Endothelial cell of umbilical vein (primary cell): ENCODE measurements at places on chromosomes 13 and 19. TPM values are rescaled to one million over a fixed set of nuclear protein-coding genes. Genes with fewer than 3 reads are reported as not detected.

GRCh38 chr13:78085434-78086225, 167.0 kb upstream of the EDNRB start:
- no peak for DNase-seq

The NTF4 gene
- not detected in 2 replicates for total RNA-seq

The ZNF85 gene
- total RNA-seq = 9.2 and 9.5 TPM in 2 replicates

DNA sequence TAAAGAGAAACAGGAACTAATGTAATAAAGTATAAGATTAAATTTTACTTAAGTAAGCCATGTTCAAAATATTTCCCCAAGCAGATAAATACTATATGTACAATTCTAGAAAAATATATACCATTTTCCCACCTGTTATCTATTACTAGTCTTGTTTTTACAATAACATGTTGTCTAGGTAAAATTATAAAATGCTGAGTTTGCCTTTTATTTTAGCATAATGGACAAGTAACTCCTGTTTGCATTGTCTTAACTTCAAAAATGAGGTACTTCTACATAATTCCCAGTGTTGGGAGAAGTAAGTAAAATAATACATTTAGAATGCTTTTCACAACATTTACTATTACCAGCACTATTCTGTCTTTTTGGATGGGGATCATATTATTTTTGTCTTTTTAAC, 800.5 kb downstream of the SLITRK6 start:
- no peak for DNase-seq

The ZNF558 gene
- total RNA-seq = 0.76 and 4.2 TPM in 2 replicates

DNA sequence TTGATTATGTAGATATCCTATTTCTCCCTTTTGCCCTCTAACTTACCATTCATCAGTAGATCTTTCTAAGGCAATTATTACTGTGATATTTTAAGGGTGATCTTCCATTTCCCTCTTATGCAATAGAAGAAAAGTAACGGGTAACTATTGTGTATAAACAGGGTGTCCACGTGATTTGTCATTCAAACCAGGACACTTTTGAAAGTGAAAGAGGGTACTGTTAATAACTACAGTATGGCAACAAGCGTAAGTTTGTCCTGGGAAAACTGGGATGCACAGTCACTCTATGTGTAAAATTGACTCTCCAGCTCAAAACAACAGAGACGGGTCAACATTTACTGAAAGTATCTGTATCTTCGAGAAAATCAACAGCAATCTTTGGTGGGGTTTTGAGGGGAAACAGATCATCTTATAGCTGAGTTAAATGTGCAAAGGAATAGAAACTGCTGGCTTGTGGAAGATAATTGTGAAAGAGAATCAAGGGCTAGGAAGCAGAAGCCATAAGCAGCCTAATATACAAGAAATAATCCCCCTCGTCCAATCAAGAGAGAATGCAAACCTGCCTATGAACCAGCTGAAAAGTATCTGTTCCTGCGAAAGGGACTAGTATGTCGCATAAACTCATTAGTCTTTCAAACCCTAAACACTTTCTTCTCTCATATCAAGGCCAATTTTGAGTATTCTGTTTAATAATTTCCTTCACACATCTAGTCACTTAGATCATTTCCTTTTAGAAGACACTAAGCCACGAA, 126.7 kb downstream of the FOXO1 start:
- no peak for DNase-seq

The TEX101 gene
- not detected in 2 replicates for total RNA-seq

The URAD gene
- not detected in 2 replicates for total RNA-seq

GRCh38 chr19:30132343-30133075, 190.5 kb downstream of the URI1 start:
- DNase-seq = no peak

- DNase-seq = peak; percentile 90
Measured at GRCh38 chr19:7534531-7535046, 928 bp upstream of the PNPLA6 start.

DNA sequence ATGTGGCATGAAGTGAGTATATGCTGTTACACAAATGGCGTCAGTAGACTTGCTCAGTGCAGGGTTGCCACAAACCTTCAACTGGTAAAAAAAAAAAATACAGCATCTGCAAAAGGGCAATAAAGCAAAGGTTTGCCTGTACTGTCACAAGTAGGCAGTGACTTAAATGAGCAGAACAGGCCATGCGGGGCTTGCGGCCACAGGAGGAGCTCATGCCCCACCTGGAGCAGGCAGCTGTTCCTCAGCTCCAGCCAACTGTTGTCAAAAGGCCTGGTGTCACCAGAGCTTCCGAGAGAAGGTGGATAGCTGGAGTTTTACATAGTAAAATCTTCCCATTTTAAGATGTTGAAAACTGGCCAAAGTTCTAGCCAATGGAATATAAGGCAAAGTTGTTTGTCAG, 7.7 kb downstream of the ATP7B start:
- DNase-seq = no peak

- no peak for DNase-seq
Measured at GRCh38 chr13:104796581-104796980, 1730.4 kb upstream of the SLC10A2 start.

DNA sequence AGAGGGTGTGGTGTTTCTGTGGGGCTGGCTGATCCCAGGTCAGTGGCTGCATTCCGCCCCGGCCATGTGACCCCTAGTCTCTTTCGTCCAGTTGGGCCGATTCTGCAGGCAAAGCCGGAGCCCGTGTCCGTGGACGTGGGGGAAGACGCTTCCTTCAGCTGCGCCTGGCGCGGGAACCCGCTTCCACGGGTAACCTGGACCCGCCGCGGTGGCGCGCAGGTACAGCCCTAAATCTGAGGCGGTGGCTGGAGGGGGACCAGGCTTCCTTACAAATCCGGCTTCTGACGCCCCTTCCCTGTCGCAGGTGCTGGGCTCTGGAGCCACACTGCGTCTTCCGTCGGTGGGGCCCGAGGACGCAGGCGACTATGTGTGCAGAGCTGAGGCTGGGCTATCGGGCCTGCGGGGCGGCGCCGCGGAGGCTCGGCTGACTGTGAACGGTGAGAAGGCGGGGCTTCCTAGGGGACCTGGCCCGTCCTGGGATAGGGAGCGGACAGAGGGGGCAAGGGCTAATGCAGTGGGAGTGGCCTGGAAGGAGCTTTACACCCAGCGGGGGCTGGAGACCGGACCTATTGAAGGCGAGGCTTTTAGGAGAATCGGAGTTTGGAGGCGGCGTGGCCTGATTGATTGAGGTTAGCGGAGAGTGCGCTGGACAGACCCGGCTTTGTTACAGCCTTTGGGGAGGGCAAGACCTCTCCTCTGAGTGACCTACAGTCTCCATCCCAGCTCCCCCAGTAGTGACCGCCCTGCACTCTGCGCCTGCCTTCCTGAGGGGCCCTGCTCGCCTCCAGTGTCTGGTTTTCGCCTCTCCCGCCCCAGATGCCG, 4.3 kb downstream of the KIRREL2 start:
- DNase-seq = no peak

GRCh38 chr13:81051873-81052272, 710.9 kb upstream of the SPRY2 start:
- DNase-seq = peak; percentile 9

The ZNF486 gene
- total RNA-seq = 5.4 and 8.4 TPM in 2 replicates

DNA sequence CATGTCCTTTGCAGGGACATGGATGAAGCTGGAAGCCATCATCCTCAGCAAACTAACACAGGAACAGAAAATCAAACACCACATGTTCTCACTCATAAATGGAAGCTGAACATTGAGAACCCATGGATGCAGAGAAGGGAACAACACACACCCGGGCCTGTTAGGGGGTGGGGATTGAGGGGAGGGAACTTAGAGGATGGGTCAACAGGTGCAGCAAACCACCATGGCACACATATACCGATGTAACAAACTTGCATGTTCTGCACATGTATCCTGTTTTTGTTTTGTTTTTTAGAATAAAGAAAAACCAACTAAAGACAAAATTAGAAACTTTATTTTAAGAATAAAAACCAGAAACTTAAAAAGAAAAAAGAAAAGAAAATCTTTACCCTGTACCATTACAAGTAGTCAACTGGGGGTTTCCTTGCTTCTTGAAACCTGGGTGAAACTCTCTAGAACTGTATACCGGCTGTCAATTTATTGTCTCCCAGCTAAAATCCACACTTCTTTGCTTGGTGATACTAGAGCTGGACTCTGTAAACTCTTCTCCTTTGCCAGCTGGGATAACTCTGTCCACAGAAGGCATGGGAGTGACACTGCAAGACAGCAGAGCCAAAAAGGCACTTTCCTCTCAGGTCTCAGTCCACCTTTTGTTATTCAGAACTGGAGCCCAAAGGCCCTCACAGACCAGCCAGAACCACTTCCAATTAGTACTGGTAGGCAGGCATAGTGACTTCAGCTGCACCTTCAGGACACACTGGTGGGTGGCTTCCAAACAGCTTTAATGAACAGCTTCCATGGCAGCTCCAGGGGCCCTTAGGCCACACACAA, 9.0 kb downstream of the MICU2 start:
- DNase-seq = no peak

The NCAN gene
- total RNA-seq = not detected in 2 replicates

- peak; percentile 45 for DNase-seq
Measured at GRCh38 chr19:44552324-44552723, 22.8 kb upstream of the CEACAM20 start.

DNA sequence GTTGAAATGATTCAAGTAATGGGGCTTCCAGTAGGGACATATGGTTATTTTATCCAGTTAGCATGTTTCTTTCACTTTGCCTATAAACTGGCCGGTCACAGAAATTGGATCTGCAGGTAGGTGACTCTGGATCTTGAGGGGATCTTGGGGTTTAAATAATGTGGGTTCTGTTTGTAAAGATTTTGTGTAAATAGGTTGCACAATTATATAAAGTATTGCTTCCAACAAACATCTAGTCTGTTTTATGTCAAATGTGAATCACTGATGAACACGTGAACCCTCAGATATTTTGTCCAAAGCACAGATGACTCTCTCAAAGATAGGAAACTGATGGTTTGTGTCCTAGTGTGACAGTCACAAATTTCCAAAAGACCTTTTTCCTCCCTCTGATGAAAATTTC, 98.4 kb downstream of the ZIC5 start:
- no peak for DNase-seq

The PRODH2 gene
- total RNA-seq = not detected in 2 replicates

The NRTN gene
- total RNA-seq = 0.30 TPM in 1 of 2 replicates, not detected in the other

GRCh38 chr13:97417698-97418097, 16.3 kb upstream of the RAP2A start:
- no peak for DNase-seq

The ZNF724 gene
- 5.0 and 6.0 TPM in 2 replicates for total RNA-seq

The BRSK1 gene
- 0.44 and 0.46 TPM in 2 replicates for total RNA-seq

GRCh38 chr13:106466691-106467426, 68.6 kb downstream of the EFNB2 start:
- no peak for DNase-seq

DNA sequence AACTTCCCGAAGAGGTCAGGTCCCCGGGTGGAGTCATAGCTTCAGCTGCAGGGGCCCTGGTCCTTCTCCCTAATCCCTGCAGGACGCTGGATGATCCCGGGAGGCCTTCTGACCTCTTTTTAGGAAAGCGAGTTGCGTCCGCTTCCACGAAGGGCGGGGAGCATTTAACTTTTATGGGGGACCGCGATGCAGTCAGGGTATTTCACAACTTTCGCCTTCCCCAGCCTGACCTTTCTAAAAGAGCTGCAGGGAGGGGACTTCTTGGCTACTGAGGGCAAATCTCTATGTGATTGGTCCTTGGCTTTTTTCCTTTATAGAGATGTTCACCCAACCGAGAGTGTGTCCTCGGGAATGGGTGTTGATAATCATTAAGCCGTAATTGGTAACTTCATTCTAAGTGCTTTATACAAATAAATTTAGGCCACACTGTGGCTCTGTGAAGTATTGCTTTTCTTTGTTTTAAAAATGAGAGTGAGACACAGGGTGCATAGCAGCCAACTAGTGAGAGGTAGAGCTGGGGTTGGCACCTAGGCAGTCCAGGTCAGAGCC, 778 bp downstream of the ZNF230 start:
- DNase-seq = peak; percentile 6

The FGF22 gene
- not detected in 2 replicates for total RNA-seq

The SIGLEC12 gene
- not detected in 2 replicates for total RNA-seq

The ZNF541 gene
- total RNA-seq = 0.13 TPM in 1 of 2 replicates, not detected in the other

- DNase-seq = no peak
Measured at GRCh38 chr19:40280608-40281221, 4.4 kb downstream of the AKT2 start.

The LAIR2 gene
- not detected in 2 replicates for total RNA-seq

GRCh38 chr19:15838351-15838750, 22.9 kb upstream of the OR10H1 start:
- DNase-seq = no peak

- no peak for DNase-seq
Measured at GRCh38 chr19:41709951-41710645, 1.7 kb downstream of the CEACAM5 start.

DNA sequence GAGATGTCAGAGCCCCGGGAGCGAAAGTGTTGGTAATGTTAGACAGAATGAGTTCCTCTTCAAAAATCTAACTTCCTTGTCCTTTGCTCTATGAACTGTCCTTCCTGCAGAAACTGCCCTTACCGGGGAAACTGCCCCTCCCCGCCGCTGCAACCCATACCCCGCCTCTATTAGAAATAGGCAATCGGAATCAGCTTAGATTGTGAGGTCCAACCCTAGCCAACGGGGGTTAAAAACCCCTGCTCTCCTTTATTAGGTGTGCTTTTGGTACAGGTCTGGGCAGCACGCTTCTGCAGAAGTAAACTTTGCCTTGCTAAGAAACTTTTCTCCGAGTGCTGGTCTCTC, 11.5 kb upstream of the CAPNS1 start:
- no peak for DNase-seq

The CALR gene
- total RNA-seq = 1,614 and 1,636 TPM in 2 replicates

DNA sequence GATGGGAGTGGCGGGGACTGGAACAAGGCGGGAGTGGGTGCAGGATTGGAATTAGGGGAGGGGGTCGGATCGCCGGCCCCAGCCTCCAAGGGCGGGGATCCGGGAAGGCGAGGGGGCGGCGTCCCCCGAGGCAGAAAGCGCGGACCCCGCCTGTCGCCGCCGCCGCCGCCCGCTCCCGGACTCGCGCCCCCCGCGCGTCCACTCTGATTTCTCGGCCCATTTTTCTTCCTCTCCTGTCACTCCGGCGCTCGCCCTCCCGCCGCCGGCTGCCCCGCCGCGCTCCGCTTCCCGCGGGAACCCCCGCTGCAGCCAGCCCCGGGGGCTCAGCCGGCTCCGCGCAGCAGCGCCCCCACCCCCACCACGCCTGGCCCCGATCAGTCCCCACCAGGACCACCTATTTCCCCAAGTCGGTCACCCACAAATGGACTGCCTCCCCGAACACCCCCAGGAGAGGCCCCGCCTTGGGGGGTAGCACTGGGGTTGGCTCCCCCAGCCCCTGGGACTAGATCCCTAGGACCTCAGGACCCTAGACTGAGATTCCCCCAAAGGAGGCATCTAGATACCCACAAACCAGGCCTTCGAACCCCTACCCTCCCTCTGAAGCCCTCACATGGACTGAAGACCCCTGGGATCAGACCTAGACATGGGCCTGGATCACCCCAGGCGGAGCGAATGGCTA, 12.6 kb upstream of the ERFL start:
- DNase-seq = no peak

DNA sequence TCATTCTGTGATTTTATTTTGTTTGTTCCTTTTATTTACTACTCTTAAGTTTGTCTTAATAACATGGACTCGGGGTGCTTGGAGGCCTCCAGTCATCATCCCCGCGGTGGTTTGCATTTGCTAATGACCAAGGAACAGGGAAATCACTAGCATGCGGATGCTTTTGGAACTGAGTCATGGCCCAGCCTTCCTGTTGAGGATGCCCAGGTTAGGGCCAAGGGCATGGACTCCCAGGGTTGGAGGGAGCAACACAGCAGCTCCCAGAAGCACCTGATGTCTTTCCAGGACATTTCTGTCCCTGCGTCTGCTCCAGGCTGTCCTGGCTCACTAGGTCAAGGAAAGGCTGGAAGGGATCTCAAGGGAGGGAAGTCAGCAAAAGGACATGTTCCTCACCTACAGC, 423.7 kb upstream of the TSHZ3 start:
- DNase-seq = no peak

The CNOT3 gene
- total RNA-seq = 62.4 and 74.7 TPM in 2 replicates

The AMH gene
- 7.5 and 9.6 TPM in 2 replicates for total RNA-seq
